Neural progenitor cell (in vitro differentiated cells): ENCODE measurements at places on chromosomes 16 and 17. TPM values are rescaled to one million over a fixed set of nuclear protein-coding genes. Genes with fewer than 3 reads are reported as not detected.

- no peak for DNase-seq
- no peak overlapping the region for H3K4me3 ChIP-seq
- H3K36me3 ChIP-seq = no peaks in the 10 kb centered on the region
- no peak overlapping the region for H3K27ac ChIP-seq
- H3K27me3 ChIP-seq = no peaks in the 10 kb centered on the region
Measured at GRCh38 chr16:53611179-53611696, 92.4 kb downstream of the RPGRIP1L start.

GRCh38 chr17:47987240-47987835 lies 16.4 kb downstream of the CDK5RAP3 start:
- H3K36me3 ChIP-seq = no peaks in the 10 kb centered on the region
- H3K4me1 ChIP-seq = peaks cover 69% of the 10 kb centered on the region
- peak; percentile 91 for DNase-seq
- H3K27ac ChIP-seq = peak overlapping the region; percentile 10
- H3K27me3 ChIP-seq = no peaks in the 10 kb centered on the region

DNA sequence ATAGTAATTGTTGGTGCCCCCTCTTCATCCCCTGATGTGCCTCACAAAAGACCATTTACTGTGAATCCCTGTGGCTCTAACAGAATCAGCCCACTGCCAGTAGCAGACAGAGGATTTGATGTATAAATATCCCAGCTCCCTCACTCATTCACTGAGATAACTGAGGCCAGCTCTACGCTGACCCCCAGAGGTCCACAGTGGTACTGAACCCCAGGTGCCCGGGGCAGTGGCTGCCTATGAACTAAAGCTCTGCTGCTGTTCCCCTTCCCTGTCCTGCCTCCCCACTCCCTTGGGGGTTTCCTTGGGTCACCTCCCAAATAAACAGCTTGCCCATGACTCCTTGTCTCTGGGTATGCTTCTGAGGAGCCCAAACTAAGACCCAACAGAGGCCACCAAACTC lies 295.8 kb downstream of the FOXL1 start:
- H3K27ac ChIP-seq = no peak overlapping the region
- DNase-seq = peak; percentile 58
- H3K36me3 ChIP-seq = no peaks in the 10 kb centered on the region
- no peaks in the 10 kb centered on the region for H3K27me3 ChIP-seq
- no peak overlapping the region for H3K4me3 ChIP-seq

DNA sequence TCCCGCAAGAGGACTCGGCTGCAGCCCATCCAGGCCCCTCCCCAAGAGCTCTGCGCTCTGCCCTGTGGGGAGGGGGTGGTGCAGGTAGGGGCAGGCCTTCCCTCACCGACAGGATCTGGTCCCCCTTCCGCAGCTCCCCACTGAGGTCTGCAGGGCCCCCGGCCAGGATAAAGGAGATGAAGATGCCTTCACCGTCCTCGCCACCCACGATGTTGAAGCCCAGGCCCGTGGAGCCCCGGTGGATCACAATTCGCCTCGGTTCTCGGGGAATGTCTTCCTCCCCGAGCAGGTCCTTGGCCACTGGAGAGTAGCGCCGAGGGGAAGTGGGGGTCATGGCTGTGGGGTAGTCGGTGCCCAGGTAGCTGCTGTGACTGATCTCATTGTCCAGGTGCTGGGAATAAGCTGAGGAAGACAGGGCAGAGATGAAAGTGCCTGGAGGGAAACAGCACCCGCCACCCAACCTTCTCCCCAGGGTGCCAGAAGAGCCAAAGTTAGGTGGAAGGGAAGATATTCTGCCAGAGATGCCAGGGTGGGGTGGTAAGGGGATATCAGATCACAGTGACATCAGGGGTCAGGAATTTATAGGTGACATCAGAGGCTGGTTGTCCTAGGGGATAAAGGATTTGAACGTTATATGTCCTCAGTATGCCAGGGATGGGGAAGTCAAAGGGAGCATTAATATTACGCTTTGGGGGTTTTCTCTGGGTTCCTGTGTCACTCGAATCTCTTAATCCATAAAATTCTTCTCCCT lies 17.7 kb upstream of the ASGR1 start:
- H3K27ac ChIP-seq = no peak overlapping the region
- no peaks in the 10 kb centered on the region for H3K27me3 ChIP-seq
- peaks cover 4% of the 10 kb centered on the region for H3K36me3 ChIP-seq

DNA sequence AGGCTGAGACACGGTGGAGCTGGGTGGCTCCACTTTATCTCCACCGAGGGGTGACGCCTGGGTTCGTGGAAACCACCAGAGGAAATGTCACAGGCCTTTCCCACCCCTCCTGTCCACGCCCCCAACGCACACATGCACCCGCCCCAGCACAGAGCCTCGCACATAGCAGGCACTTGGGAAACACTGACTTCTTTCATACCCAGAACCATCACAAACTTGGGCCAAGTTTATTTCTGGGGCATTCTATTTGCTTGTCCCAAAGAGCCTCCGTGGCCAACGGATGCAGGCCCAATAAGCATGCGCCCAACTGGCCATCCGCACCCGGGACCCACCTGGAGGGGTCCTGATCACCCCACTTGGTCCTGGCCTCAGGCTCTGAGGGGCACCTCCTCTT lies 3.3 kb downstream of the BCAR1 start:
- no peak for DNase-seq
- no peak overlapping the region for H3K4me3 ChIP-seq
- peaks cover 47% of the 10 kb centered on the region for H3K4me1 ChIP-seq
- peaks cover 11% of the 10 kb centered on the region for H3K27me3 ChIP-seq
- H3K27ac ChIP-seq = no peak overlapping the region
- no peaks in the 10 kb centered on the region for H3K36me3 ChIP-seq

GRCh38 chr16:79849119-79849518 lies 248.6 kb upstream of the MAF start:
- no peak overlapping the region for H3K4me3 ChIP-seq
- H3K36me3 ChIP-seq = no peaks in the 10 kb centered on the region
- no peaks in the 10 kb centered on the region for H3K27me3 ChIP-seq
- no peak overlapping the region for H3K27ac ChIP-seq
- no peaks in the 10 kb centered on the region for H3K4me1 ChIP-seq
- no peak for DNase-seq

BAIAP2 gene
- total RNA-seq = 15.6 and 16.1 TPM in 2 replicates
